ENCODE measurements at places on chromosomes 5 and 9. TPM values are rescaled to one million over a fixed set of nuclear protein-coding genes. Genes with fewer than 3 reads are reported as not detected.

The QRFP gene
- total RNA-seq, result not detected

The MOCS2 gene
- 25.0 TPM for total RNA-seq

The NR2F1 gene
- total RNA-seq, result not detected

The PCDHGB4 gene
- not detected for total RNA-seq

The IRX4 gene
- not detected for total RNA-seq

All from activated CD4-positive, alpha-beta T cell treated with anti-CD3 and anti-CD28 coated beads, Interleukin-2, amount 10 ng/mL, durations not matched to agents 7 days and 5 days (primary cell).